Stimulated activated CD8-positive, alpha-beta memory T cell treated with anti-CD3 and anti-CD28 coated beads, Interleukin-4, amount 100 ng/mL, for 48 hours (primary cell): ENCODE measurements at places on chromosomes 3 and 15.

DNA sequence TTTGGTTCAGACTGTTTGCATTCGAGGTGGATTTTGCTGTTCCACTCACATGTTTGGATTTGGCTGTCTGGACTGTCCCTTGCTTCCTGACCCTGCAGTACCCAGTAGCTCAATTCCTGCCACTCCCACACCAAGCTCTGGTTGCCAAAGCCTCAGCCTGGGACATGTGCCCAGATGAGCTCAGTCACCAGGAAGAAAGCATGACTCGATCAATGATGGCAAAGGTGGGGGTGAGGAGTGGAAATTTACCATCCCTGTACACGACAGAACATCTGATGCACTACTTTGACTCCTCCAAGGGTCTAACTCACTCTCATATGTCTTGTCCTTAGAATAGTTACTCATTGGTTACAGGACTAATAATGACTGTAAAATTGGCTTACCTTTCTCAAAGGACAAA lies 45.2 kb downstream of the ZNF385D start:
- no peak for DNase-seq

- no peak for DNase-seq
Observed at GRCh38 chr15:51416129-51416528, 74.7 kb downstream of the GLDN start.

DNA sequence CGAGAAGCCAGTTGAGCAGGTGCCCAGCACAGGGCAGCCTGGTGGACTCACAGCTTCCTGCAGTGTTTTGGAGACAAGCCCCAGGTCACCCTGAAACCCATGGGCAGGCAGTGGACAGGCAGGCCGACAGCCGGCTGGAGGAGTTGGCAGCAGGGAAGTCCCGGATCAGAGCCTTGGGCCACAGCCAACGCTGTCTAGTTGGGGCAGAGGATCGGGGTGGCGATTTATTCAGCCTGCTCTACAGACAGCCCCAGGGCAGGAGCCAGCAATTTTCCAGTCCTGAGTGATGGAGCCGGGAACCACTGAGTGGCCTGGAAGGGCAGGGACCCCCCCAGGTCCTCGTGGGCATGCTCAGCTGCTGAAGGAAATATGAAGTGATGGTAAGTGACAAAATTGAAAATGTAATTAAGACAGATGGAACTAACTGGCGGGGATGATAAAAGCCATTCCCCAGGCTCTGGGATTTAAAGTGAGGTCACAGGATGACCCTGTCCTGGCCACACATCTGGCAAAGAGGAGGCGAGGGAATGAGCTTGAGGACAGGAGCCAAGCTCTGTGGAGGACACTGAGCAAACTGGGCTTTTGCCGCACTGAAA lies 34.4 kb upstream of the TBC1D21 start:
- DNase-seq: no peak

DNA sequence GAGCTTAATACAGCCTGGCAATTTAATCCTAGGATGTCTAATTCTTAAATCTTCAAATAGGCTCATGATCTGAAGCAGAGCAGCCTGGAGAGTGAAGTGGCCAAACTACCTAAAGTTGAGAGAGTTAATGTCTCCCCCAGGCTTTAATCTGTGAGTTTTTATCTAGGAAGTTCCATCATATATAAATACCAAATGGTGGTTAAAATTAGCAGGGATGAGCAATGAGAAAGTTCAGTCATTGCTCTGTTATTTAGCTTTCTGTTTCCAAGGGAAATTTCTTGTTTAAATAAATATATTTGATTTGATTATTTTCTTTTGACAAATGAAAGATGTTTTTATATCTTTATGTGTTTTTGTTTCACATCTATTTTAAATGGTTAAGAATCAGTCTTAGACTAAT lies 274.4 kb upstream of the UMPS start:
- no peak for DNase-seq

GRCh38 chr3:111749171-111750170 lies 109.6 kb upstream of the PHLDB2 start:
- DNase-seq: no peak

GRCh38 chr15:92655178-92655995 lies at the start of gene FAM174B:
TSS of gene FAM174B (minus strand) at chr15:92655775.
- peak; percentile 59 for DNase-seq

DNA sequence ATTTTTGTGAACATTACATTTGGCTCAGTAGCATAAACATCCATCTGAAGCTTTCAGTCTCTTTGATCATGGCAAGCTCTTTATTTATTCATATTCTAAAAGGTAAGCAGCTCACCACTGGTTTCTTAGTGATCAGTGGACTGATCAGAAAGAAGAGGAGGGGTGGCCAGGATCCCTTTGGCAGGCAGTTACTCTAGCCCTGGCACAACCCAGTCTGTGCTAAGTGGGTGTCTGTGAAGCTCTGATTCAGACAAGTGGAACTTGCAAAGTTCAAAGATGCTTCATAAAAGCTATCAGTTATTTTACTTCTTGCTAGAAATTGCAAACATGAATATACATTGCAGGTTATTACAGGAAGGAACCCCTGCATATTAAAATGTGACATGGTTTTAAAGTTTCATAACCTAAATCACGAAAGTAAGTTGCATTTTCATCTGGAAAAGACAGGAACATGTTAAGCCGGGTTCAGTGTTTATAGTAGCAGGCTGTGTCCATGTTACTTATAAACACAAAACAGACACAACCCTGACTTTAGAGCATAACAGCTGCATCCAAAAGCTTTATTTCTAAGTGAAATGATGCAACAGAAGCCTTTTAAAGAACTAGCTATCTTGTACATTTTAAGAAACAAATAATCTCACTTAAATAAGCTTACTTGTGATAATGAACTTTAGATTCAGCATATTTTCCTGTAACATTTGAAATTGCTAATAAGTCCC lies 785.3 kb downstream of the MCTP2 start:
- no peak for DNase-seq

- DNase-seq: no peak
Observed at GRCh38 chr15:36254426-36254825, 325.0 kb upstream of the CDIN1 start.

DNA sequence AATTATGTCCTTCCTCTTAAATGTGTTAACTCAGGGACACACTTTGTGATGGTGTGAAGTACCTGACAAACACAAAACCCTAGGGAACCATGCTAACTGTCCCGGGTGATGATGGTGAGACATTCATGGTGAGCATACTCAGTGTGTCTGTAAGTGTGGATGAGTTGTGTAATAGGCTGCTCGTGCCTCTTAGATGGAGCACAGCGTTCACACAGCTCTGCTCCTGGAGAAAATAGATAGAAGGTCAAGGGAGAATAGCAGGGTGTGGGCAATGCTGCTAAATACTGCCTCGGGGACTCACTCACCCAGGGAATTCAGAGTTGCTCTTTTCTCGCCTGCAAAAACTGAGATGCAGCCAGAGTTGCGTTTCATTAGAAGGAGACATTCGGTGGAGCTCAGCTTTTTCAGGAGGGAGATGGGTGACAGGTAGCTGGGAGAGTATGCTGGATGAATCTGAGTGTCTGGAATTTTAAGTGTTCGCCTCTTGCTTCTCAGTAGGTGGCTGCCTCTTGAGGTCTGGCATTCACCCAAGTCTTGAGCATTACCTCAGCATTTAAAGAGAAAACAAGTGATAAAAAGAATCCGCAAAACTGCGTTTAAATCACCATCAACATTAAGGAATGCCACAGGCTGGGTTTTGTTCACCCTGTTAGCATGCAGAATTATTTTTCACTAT lies 813.2 kb downstream of the AGBL1 start:
- no peak for DNase-seq

GRCh38 chr3:157113832-157114505 lies 46.0 kb downstream of the CCNL1 start:
- DNase-seq: no peak

- DNase-seq: no peak
Observed at GRCh38 chr3:172454180-172454579, 5.9 kb upstream of the GHSR start.

- no peak for DNase-seq
Observed at GRCh38 chr3:94704467-94704866, 641.6 kb downstream of the NSUN3 start.

DNA sequence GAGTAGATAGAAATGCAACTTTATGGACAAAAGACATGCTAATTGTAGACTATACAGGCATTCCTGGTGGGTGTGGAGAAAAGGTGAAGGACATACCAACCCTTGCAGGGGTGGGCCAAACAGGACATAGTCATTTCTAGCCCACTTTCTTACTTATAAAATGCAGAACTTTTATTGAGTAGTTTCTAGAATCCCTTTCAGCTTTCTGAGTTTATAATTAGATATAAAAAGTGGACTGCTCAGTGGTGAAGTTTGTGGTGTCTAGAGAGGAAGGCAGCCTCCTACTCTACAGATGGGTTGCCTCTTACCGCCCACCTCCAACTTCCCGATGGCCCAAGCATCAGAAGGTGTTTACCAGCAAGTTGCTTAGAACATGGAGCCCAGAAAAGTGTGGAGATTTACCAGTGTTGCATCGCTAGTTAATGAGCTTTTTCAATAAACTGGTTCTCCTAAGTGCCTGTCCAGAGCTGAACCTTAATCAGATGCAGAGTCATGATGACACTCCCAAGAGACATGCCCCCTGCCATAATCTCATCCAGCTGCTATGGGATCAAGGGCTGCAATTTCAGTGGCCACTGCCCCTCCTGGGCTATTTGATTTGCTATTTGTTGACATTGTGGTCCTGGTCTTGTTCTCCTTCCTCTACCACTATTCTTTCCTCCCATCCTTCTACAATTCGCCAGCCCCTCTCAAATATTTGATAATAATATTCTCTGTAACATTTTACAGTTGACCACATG lies 77.5 kb upstream of the STRIT1 start:
- DNase-seq: no peak

DNA sequence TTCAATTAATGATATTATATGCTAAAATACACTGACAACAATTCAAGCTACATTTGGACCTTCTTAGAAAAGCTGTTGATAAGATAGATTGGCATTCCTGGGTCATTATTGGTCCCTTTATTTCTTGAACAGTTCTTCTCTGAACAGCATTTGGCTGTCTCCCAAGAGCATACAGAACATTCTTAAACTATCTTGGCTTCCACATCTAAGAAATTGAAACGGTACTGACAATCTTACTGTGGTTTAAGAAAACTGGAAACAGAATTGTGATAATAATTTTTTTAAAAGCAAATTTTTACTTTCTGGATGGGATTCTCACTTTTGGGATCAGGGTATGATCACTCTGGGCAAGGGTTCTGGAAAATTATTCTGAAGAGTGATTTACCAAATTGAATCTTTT lies 161.7 kb upstream of the ZNF385D start:
- DNase-seq: no peak

DNA sequence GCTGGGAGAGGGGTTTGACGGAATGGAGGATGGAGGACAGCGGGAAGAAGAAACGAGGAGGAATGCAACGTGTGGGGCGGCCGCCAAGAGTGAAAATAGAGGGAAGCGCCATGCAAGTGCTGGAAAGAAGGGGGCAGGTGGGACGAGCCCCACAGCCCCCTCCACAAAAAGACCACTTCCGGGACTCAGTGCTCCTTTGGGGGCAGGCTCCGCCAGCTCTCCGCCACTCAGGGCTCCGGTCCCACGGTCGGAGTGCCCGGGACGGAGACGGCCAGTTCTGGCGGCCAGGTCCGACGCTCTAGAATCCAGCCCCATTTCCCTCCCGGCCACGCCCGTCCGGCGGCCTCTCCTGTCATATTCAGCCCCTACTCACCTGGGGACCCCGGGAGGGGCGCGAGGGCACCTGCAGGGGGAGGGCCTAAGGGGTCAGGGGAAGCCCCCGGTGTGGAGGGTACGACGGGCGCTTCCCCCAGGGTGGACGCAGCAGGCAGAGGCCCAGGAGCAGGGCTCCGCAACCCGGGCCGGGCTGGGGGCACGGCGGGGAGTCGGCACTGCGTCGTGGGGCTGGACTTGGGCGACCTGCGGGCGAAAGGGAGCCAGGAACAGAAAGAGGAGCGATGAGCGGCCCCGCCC lies 25.5 kb upstream of the CSPG4 start:
- DNase-seq: no peak

GRCh38 chr3:81549831-81550230 lies 211.6 kb downstream of the GBE1 start:
- DNase-seq: no peak

DNA sequence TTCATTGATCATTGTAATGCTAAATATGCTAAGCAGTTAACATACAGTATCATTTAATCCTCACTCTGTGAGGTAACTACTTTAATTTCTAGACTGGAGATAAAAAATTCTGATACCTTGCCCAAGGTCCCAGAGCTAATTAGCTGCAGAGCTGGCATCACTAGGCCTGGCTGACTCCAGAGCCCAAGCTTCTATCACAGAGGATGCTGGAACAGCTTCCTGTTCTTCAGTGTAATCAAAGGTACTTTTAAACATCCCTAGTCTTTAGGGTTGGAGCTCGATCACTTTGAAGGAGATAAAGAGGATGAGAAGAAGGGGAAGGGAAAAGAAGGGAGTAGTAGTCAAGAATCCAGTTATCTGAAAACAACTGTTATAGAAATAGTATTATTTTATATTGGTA lies 37.1 kb upstream of the BOC start:
- no peak for DNase-seq

GRCh38 chr15:84836844-84837243 lies 19.7 kb downstream of the ALPK3 start:
- no peak for DNase-seq

DNA sequence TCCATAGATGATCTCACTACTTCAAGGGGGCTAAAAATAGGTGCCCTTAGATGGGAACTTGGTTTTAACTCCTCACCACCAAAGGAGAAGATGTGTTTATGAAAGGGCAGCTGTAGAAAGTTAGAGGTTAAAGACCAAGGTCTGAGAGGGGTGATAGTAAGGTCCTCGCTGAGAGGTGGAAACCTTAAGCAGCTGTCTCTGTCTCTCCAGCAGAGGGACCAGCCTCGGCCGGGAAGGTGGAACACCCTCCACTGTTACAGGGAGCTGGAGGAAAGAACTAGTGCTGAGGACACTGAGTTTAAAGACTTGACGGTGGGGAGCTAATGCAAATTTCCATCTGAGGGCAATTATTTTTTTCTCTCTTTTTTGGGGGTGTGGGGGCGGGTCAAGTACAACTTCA lies 8.9 kb upstream of the RLBP1 start:
- no peak for DNase-seq

DNA sequence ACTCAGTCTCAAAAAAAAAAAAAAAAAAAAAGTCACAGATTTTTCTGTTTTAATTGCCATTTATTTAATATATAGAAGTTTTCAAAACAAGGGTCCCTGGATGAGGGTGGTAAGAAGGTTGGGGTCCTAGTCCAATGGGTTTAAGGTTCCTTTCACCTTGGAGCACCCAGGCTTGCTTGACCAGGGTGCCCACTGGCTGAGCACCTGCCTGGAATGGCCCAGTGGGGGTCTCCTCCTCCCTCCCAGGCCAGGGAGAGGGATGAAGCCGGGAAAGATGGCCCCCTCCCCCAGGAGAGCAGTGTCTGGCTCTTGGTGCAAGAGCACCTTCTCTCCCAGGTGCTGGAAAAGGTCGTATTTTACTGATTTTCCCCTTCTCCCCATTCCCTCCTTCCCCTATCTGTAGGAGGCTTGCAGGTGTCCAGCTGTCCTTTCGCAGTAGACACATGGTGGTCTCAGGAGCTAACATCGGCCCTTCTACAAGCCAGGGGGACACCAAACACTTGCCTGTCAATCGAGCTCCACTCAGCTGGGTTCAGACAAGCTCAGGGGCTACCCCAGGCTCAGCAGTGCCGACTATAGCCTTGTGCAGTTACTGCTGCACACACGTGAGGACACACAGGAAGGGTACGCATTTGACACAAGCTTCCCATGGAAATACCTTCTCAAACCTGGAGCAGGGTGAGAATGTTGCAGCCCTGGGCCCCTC lies 112.3 kb upstream of the KLF13 start:
- no peak for DNase-seq
